Activated naive CD8-positive, alpha-beta T cell treated with anti-CD3 and anti-CD28 coated beads, Interleukin-2, amount 50 U/mL, for 16 hours (primary cell): ENCODE measurements at places on chromosomes 12 and 14.

DNA sequence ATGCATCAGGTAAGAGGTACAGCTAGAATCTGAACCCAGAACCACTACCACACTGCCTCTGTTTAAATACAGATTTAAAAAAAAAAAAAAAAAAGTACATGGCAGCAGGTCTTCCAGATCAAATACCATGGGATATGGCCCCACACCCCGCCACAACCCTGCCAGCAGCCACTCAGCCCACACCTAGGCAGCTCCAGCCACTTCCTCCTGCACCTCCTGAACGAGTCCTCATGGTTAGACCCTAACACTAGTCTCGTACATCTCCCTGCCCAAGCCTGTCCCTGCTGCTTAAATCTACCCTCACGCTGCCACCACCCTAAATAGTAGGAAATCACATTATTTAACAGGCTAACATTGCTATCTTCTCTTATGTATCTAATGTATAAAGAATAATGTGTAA, 12.6 kb downstream of the SETD3 start:
- DNase-seq, result no peak

DNA sequence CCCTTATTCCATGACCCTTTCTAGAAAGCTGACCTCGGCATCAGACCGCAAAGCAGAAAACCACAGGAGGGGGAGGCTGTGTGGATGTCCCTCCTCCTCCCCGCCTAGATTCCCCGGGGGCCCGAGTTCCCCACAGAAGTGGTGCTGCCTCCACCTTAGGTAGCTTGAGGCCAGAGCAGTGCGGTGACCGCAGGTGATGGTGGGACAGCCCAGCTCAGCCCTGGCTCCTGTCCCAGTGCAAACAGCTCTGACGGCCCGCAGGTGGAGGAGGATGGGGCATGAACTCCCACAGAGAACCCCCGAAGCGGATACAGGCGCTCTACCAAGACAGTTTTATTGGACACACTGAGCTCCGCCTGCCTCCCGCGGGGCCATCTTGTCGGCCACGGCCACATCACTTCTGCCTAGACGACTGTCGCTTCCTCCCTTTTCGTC, 19.5 kb downstream of the ARL6IP4 start:
- no peak for DNase-seq

GRCh38 chr12:50508414-50508813, 3.6 kb downstream of the DIP2B start:
- DNase-seq, result no peak

DNA sequence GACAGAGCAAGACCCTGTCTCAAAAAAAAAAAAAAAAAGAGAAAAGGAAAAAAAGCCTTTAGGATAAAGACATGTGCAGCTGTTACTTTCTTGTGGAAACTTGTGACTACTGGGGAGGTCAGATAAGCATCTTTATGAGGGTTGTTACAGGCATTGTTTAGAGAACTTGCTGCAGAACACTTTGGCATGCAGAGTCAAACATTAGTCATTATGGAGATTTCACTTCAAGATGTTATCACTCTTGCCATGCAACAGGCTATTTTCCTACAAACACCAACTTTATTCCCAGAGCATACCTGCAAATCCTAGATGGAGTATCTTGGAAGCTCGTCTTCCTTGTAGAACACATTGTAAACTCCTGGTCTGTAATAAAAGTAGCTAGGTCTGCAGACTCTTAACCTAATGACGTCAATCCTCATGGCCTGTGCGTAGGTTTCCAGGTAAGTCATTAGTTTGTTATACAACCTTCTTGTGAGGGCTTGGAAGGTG, 36.3 kb upstream of the WDR89 start:
- no peak for DNase-seq

GRCh38 chr12:55681142-55682077, 26.3 kb downstream of the ITGA7 start:
- DNase-seq, result no peak

DNA sequence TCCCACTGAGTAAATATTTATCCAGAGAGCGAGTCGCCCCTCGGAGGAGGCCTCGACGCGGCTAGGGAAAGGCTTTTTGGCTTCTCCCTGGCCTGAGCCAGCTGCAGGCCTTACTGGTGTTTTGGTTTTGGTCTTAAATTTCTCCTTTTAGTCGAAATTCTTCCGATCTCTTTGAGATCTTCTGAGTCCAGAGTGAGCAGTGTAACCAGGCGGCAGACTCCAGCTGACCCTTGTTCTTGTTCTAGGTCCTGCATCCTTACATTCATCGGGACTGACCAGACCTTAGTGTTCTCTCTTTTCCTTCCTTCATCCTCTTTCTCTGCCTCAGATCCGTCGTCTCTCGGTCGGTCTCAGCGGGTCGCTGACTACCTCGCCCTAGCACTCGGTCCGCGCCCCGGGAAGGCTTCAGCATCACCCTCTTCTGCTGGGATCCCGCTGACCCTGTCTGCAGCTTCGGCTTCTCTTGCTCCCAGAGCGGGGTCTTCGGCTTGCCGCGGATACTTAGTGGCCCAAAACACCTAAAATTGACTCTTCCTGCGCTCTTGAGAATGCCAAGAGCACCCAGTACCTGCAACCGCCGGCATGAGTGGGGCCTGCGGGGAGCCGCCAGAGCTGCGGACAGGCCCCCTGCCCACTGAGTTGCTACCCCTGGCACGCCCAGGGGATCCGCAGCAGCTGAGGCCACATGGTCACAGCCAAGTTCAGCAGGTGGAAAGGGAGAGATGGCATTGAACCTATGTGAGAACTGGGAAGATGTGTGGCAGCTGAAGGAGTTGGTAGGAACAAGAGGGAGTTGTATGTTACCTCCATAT, 2.4 kb upstream of the PAX9 start:
- no peak for DNase-seq
